Cortex of kidney (tissue), 1 donor: ENCODE measurements at places on chromosomes 4 and X.

DNA sequence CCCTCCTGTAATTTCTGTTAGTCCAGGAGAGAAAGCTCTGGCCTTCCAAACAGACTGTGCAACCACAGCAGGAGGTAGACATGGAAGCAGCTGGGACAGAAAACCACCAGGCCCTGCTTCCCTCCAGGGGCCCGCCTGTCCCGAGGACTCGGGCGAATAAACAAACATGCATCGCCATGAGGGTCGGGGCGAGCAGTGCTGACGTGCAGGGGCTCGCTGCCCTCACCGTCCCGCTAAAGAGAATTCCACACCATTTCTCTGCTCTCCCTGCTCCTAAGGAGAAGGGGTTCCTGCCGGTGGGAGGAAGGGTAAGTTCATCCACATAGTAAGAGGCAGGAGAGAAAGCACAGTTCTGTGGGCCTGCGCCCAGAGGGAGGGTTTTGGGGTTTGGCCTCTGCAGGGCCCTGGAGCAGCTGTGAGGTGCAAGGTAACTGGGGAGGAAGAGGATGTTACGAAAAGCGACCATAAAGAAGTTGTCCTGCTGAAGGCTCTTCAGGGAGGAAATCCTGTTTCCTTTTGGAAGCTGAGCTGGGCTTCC, 54.9 kb downstream of the WFS1 start:
- no peak for DNase-seq

DNA sequence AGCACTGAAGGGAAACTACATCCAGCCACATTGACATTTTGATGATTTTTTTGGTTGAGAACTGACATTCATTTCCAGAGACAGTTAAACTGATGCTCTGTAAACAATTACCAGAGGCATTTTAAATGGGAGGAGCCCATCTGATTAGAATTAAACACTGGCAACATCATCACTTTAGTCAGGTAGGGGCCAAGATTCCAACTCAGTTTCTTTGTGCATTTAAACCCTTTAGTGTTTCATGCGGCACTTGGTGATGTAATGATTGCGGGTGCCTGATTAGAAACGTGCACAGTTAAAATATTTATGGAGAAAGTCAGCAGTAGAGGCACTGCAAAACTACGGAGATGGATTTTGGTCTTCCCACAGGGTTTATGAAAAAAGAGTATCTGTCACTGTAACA, 16.1 kb downstream of the TNIP3 start:
- no peak for DNase-seq

DNA sequence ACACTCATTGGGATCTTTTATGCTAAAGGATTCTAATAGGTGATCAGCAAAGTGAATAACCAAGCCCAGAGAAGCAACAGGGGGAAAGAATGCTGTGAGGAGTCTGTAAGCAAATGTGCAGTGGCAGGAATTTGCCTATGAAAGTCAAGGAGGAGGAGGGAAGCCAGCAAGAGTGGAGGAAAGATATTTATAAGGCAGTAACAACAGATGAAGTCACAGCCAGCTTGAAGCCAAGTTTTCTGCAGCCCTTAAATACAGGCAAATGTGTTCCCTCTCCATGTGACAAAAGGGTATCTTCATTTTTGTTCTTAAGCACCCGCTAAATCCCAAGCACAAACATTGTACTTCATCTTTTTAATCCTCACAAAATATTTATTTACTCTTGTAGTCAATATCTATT, 275.0 kb upstream of the CLNK start:
- no peak for DNase-seq

DNA sequence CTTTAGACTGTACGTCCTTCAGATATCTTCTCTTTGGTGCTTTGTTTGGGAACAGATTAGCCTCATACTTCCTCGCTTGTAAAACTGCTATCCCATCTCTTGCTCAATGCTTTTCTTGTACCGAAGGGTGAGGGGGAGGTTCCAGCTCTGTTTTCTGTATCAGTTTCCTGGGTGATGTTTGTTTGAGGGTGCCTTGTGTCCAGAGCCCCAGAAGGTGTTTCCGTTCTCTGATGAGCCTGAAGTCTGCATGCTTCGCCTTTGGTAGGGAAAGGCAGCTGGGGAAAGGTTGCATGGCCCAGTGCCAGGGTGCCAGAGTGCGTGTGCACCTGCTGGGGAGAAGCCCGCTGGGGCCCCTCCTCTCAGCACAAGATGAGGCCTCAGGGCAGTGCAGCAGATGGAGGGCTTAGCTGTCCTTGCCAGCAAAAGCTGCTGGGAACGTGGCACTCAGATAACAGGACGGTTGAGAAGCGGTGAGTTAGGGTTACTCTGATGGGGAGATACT, 73.7 kb downstream of the TBL1X start:
- DNase-seq: no peak

DNA sequence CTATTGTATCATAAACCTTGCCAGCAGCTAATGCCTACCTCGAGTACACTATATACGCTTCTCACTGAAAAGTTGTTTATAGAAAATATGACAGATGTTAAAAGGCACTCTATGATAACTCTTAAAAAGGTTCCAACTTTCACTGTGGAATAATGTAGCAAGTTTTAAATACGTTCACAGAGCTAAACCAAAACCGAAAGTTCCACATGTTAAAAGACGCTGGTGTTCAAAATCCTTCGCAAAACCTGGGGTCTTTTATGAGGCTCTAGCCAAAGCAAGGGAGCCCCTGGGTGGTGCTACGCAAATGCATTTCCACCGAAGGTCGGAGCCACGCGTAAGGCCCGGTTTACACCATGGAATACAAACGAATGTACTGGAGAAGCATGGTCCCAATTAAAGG, 103.7 kb upstream of the TENM3 start:
- DNase-seq: no peak

GRCh38 chrX:43469391-43470054, 186.6 kb upstream of the MAOA start:
- DNase-seq: no peak

DNA sequence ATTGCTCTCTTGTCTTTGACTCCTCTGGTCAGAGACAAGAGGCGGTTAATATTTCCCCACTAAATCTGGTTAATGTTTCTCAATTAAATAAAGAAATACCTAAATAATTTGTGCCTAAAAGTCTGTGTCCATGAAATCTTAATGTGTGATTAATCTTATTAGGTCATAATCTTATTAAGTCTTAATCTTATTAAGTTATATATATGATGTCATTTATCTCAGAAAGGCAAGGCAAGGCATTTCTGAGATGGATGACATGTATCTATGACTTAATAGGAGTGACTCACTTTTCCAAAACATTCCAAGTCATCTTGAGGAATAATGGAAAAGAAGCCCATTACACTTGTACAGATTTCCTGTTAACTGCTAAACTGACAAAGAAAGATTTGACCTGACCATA, 74.7 kb downstream of the TRAM1L1 start:
- DNase-seq: no peak

- DNase-seq: no peak
Measured at GRCh38 chrX:136961594-136962135, 72.1 kb downstream of the GPR101 start.

DNA sequence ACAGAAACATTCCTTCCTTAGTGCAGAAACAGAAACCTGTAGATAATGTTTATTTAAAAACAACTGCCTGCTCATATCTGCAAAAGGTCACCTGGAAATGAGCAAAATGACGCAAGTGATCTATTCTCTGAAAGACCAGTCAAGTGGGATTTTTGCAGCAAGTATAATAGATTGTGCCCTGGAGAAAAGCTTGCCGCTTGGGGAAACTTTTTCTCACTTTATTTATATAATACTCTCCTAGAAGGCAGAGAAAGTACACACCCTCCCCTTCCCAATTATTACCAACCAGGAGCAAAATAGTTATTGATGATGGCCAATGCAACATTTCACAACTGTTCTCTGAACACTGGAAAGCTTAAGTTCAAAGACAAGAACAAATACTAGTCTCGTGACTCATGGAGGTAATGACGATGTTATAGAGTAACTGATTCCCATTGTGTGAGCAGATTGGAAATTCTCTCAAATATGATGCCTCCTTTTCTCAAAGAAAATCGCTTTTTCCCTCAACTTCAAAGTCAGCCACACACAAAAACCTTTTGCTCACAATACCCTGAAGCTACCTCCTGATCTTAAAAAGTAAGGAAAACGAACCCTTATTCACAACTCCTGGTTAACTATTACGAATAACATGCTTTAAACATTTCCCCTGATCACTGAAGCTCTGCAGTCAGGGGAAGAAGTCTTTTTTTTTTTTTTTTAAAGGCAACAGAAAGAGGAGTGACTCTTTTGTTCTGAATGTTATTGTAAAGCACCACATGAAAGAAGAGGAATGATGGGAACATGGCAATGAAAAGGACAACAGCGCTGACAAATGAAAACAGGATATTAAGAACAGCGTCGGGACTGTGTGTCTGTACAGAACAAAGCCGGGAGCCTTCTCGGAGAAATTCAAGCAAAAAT, 41.0 kb downstream of the MID1 start:
- no peak for DNase-seq

DNA sequence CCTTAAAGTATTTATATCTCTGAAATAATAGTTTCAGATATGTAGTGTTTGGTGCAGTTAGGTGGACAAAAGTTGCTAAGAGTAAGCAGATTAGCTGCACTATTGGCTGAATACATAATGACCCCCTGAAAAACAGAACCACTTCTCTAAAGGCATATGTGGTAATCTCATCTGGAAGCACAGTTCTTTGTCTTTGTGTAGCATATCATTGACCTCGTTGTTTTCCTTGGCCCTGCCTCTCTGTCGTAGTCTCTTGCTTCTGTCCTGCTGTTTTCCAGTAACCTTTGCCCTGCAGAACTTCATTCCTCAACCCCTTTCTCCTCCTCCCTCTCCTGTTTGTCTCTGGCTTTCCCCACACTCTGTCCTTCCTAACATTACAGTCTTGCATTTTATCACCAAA, 41.4 kb downstream of the JADE3 start:
- no peak for DNase-seq

DNA sequence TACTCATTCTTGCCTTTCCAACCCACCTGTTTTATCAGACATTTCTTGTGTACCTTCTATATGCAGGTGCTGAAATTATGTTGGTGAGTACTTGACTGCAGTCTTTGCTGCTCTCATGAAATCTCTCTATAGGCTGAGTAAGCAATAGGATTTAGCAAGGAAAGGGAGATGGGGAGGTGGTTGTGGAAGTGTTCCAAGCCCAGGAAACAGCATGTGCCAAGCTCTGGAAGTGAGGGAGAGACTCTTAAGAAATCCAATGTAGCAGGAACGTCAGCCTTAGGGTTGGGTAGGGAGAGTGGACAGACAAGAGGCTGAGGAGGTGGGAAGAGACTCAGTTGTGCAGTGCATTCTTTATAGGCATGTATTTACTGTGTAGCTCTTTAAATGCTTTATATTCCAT, 5.6 kb downstream of the SEPTIN11 start:
- DNase-seq: no peak

- no peak for DNase-seq
Measured at GRCh38 chr4:163833669-163834068, 339.2 kb downstream of the TMA16 start.

- no peak for DNase-seq
Measured at GRCh38 chrX:107571296-107571998, 56.9 kb upstream of the PRPS1 start.

GRCh38 chrX:139903210-139903609, 29.6 kb downstream of the ATP11C start:
- DNase-seq: no peak
